ENCODE measurements at places on chromosomes 7 and 10.
A peak's percentile ranks its signal among the peaks of the same experiment; 100 is the strongest.

GRCh38 chr7:105315357-105315756, 73.4 kb downstream of the SRPK2 start:
- DNase-seq = no peak

- DNase-seq = no peak
Observed at GRCh38 chr7:20438694-20439376, 108.1 kb downstream of the ITGB8 start.

DNA sequence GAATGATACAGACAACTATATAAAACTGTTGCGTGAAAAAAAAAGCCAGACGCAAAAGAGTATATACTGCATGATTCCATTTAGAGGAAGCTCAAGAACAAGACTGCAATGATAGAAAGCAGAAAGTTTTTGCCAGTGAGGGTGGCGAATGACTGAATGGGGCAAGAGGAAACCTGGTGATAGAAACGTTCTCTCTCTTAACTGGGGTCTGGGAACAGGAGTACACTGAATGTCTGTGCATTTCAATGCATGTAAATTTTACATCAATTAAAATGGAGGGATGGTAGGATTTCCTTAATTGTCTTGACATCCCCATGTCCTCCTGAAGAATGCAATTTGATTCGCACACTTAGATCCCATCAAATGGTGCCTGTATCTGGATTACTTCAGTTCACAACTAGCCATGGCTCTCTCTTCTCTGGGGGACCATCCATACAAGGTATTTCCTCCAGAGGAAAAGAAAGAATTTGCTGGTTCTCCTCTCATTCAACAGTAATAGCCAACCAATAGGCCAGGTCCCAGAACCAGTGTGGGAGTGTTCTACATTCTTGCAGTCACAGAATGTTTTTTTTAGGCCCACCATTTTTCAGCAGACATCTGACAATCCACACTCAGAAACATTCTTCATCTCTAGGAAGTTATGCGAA, 221.0 kb upstream of the KLF14 start:
- no peak for DNase-seq

GRCh38 chr10:14606633-14607032, 168.1 kb downstream of the FAM107B start:
- no peak for DNase-seq

DNA sequence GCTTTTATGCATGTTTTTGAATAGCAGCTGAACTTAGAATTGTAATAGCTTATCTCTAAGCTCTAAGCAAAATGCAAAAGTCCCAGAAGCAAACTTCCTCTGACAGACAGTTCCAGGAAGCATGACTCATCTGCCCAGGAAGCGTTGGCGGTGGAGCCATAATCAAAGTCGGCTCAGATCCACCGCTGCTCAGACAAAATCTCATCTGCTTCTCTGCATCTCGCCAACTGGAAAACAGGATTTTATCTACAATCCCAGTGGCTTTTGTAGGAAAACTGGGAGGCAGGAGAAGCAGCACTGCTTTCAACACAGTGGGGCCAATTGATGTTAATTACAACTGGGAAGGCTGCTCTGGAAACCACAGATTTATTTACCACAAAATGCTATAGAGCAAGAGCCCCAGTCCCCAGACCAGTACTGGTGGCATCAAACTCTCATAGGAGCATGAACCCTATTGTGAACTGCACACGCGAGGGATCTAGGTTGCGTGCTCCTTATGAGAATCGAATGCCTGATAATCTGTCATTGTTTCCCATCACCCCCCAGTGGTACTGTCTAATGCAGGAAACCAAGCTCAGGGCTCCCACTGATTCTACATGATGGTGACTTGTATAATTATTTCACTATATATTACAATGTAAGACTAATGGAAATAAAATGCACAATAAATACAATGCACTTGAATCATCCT, 99.9 kb downstream of the CUBN start:
- DNase-seq = peak; percentile 86

DNA sequence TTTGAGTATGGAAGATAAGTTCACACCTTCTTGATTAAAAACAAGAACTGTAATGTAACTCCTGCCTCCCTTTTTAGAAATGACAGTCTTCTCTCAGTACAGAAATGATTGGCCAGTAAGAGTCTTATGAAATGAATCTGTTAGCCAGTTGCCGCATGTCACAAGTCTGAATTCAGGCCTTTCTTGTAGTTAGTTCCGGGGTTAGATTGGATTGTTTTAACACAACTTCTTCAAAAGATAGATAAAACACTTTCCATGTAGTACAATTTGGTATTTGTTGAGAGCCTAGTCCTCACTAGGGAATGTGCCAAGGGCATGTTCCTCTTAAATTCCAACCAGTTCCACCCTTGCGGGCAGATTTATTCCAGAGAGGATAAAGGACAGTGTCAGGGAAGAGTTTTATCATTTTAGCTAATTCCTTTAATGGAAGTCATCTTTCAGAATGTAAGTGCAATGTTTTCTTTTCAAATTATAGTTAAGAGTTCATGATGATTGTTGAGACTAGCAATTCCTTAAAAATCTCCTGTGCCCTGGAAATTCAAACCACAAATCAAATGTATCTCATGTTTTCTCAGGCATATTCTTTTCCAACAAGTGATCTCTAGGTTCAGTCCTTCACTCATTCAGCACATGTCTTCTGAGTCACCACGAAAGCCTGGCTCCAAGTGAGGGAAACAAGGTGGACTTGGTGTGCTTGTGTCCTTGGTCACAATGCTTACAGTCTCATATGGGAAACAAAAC, 4.1 kb downstream of the FHIP2A start:
- no peak for DNase-seq

DNA sequence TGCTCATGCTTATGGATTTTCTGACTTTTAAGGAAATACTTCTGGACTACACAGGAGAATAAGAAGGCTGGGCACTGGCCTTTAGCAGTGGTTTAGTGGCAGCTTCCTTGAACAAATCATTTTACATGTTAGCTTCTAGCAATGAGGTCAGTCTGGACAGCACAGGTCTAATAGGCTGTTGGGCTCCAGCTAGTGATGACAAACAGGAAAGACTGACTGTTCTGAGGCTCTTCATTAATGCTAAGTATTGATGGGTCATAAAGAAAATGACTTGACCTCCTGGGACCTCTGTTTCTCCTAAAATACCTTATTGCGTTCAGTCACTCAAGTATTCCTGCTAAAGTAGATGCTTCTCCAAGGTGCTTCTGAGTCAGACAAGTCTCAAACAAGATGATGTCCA, 4.9 kb upstream of the RHOBTB1 start:
- DNase-seq = no peak

- DNase-seq = no peak
Observed at GRCh38 chr7:94422827-94423460, 28.2 kb downstream of the COL1A2 start.
